ENCODE measurements at places on chromosomes 7 and 10.
A peak's percentile ranks its signal among the peaks of the same experiment; 100 is the strongest.

- DNase-seq = no peak
Observed at GRCh38 chr10:101779544-101780186, 3.6 kb downstream of the NPM3 start.

DNA sequence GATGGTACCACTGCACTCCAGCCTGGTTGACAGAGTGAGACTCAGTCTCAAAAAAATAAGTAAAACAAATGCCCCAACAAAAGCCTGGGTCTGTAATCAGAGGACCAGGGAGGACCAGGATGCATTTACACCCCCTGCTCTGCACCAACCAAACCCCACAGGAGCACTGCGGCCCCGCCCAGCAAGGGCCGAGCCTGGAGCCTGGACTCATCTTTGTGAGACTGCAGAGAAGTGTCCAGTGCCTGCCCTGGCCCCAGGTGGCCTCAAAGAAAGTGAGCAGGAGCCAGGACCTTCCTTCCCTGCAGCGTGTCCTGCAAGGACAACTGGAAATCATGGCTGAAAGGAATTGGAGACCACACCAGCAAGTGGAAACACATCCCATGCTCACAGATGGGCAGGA is 31.6 kb downstream of the KNDC1 start:
- DNase-seq = no peak

- no peak for DNase-seq
Observed at GRCh38 chr10:30404540-30404939, 29.4 kb upstream of the MAP3K8 start.

DNA sequence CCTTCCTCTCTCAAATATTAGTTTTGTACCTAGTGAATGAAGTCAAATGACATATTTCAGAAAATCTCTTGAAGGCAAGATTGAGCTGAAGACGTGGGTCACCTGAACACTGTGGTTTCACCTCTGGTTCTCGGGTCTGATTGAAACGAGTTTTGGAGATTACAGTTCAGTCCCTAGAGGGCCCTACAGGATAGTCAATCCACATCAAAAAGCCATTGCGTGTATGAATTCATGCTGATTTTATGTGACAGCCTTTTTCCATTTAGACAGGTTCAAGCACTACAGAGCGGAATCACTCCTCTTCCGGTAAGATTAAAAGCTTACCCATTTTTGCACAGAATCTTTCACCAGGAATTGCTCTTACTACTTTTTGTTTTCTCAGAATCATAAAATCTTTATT is 62.2 kb downstream of the VIM start:
- DNase-seq = no peak

GRCh38 chr10:27512548-27512947 is 8.4 kb downstream of the RAB18 start:
- no peak for DNase-seq

GRCh38 chr7:27147199-27148030 is at the start of gene HOXA6:
HOXA6 (minus strand) TSS chr7:27147774; CDS start chr7:27147749, 25 bp downstream.
- DNase-seq = no peak

GRCh38 chr7:73734619-73735527 is 3.7 kb downstream of the ABHD11 start:
- peak; percentile 90 for DNase-seq

DNA sequence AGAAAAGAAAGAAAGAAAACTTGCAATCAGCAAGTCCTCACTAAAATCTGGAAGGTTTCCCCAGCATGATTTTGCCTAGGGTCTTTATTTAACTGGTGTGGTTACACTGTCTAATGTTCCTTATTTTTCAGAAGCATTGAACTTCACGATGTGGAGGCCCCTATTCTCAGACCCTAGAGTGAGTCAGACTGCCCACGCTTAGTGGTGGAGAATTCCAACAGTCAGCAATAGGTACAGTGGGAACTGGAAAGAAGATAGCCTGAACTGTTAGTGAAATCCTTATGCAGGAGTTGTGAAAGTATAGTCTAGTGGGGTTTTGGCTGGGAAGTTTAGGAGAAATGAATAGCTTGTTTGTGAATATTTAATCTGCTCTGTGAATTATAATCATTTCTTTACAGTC is 115.0 kb downstream of the FZD1 start:
- no peak for DNase-seq

DNA sequence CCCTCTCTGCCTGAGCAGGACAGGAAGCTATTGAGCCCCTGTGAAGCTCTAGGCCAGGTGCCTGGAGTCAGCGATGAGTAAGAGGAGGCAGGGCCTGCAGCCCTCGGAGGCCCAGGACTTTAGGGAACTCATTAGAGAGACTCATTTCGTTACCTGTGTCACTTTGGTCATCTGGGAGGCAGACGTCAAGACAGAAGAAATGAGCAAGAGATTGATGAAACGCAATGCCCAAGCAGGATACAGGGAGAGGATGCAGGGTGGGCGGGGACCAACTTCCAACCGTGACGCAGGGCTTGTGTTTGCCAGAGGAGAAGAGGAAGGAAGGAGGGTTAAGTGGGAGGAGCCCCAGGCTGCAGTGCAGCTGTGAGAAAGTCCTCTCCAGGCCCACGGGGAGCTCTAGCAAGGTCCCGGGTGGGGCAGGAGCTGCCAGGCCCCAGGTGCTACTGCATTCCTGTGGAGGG is 26.4 kb upstream of the GNA12 start:
- DNase-seq = peak; percentile 67

GRCh38 chr10:93337309-93337721 is 144.8 kb downstream of the MYOF start:
- DNase-seq = no peak

DNA sequence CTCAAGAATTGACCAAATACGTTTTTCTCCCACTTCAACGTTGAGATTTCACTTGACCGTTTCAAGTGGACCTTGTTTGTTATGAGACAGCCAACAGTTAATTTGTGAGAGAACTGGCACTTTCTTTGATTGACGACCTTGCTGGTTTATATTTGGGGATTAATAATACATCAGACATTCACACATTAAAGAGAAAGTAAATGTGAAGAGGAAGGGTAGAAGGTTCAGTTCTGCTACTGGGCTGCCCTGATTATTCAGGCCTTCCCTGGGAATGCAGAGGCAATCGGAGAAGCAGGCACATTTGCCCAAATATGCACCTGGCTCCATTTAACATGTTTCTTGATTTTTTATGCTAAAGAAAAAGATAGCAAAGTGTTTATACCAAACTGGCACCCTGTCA is 114.1 kb downstream of the POU6F2 start:
- no peak for DNase-seq

- DNase-seq = no peak
Observed at GRCh38 chr10:10831085-10831484, 186.6 kb upstream of the CELF2 start.

- no peak for DNase-seq
Observed at GRCh38 chr7:137873979-137874777, 27.4 kb upstream of the DGKI start.

DNA sequence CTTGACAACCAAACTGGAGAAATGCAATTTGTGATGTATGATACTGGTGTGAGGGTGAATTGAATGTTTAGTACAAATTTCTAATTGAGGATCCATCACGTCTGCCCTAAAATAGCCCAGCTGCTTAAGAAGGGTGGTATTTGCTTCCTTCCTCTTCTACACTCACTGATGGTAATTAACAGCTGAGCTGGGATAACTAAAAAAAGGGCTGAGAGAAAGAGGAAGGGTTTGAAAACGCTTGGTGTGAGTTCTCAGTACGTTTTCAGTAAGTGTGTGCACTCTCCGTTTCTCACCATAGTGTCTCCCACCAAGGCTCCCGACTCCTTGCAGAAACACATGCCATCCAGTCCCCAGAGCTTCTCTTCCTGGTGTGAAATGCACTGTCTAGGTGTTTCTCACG is 54.3 kb downstream of the MAP3K8 start:
- no peak for DNase-seq

GRCh38 chr10:13628661-13629060 is 41.9 kb downstream of the PRPF18 start:
- no peak for DNase-seq

DNA sequence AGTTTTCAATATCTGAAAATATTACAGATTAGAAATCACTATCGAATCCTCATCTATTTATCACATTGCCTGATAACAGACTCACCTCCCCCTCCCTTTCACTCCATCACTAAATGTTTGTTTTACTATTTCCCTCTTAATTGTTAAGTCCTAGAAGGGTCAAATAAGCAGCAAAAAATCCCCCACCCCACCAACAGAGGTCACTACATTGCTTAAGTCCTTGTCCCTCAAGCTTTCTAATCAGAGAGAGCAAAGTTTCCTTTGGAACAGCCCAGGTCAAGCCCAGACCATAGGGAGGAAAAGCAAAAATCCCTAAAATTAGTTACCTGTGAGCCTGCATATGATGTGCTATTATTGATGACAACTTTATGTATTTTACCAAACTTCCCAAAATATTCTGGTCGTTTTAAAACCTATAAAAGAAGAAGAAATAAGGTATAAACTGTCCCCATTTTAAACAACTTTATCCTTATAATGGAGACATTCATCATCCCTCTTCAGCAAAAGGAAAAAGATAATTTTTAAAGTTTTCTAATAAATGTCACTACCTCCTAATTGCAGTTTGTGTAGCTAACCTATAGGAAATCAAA is 95.0 kb downstream of the CNOT4 start:
- peak; percentile 37 for DNase-seq

- no peak for DNase-seq
Observed at GRCh38 chr7:133778472-133778871, 348.7 kb upstream of the LRGUK start.

DNA sequence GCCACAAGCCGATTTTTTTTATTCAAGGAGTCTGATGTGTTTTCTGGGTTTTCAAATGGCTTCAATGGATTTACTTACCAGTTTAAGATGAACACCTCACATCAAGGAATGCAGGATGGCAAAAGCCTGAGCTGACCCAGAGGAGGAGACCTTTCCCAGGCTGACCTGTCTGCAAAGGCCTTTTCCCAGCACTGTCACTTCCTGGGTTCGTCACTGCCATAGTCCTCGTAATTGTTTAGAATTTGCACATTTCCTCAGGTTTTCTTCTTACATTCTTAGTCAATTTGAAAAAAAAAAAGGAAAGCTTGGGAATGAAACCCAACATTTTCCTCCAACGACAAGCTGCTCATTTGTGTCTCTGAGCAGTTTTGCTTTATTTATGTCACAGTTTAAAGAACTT is 42.0 kb downstream of the PTER start:
- DNase-seq = no peak

- DNase-seq = no peak
Observed at GRCh38 chr7:154767142-154767541, 235.8 kb downstream of the PAXIP1 start.

GRCh38 chr10:117271427-117271826 is 30.5 kb downstream of the SLC18A2 start:
- DNase-seq = no peak

GRCh38 chr7:29607259-29607658 is 43.6 kb downstream of the PRR15 start:
- DNase-seq = no peak

DNA sequence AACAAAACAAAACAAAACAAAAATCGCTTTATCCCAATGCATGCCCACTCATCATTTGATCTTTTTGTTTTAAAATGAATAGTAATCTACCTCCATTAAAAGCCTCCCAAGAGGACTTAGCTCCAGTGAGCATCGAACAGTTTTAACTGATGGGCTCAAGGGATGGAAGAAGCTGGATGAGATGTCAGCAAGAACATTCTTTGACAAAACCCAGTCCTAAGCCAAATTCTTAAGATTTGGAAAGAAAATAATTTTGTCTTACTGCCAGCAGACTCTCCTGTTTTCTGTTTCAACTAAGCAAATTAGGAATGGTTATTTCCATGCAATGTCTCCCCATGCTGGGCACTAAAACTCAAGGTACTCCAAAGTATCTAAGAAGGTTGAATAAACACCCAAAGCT is 127.3 kb downstream of the RNLS start:
- DNase-seq = no peak

GRCh38 chr10:132114953-132115520 is 49.3 kb downstream of the JAKMIP3 start:
- no peak for DNase-seq

DNA sequence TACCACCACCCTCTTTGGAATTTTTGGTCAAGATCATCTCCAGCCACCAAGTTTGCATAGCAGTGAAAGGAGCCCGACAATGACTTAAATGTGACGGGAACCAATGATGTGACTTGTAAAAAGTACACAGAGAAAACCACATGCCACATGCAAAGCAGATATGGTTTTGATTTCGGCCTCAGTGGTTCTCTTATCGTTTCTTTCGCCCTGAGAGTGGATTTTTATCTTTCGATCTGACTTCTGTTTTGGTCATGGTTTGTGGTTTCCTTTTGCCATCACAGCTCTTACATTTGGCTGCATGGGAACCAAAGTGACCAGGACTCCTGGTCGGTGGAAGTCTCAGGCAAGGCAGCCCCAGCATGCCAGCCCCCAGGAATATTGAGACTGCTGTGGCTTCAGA is 31.5 kb downstream of the TCF7L2 start:
- DNase-seq = peak; percentile 11

DNA sequence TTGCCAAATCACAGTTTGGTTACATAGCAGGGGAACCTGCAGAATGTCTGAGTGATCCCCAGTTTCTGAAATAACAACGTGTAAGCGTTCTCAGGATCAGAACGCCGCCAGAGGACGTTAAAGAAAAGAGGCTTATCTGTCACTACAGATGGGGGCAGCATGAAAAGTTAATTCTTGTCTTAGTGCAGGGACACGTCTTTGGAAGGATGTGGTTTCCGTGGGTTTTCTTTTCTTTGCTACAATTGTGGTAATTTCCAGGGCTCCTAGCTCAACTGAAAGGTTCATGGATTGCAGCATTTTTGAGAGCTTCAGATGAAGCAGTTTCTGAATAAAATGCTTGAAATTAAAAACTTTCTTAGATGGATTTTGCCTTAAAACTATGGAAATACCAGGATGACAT is 106.6 kb downstream of the PRKCQ start:
- peak; percentile 83 for DNase-seq

- DNase-seq = no peak
Observed at GRCh38 chr7:155429651-155430050, 28.3 kb upstream of the EN2 start.

DNA sequence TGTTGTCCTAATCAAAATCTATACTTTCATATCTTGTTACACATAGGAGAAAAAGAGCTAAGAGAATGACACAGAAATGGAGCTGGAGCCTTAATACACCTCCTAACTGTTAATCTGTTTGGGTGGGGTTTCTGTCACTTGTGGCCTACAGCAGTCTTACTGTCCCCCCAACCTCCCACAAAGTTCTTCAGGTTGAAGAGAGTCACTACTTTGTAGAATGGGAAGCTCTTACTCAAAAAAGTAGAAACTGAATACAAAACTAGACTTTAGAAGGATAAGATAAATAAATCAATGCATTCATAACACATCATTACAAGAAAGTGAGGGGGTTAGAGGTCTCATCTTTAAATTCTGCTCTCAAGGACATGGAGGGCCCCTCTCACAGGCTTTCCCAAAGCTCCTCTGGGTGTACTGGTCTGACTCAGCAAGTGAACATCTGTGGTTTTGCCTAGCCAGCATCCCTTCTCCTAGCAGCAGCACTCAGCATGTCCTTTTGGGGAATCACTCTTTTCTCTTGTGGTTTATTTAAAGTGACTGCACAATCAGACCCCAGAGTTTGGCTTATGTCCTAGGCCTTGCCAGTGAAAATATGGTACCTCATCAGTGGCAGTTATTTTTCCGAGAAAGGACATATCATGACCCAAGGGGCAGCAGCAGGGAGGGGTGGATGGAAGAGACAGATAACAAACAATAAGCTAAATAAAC is 2.0 kb upstream of the BLVRA start:
- peak; percentile 23 for DNase-seq

- DNase-seq = peak; percentile 15
Observed at GRCh38 chr7:80124526-80125264, 9.9 kb upstream of the GNAI1 start.
